ENCODE measurements at places on chromosomes 16 and 17. TPM values are rescaled to one million over a fixed set of nuclear protein-coding genes. Genes with fewer than 3 reads are reported as not detected.

DNA sequence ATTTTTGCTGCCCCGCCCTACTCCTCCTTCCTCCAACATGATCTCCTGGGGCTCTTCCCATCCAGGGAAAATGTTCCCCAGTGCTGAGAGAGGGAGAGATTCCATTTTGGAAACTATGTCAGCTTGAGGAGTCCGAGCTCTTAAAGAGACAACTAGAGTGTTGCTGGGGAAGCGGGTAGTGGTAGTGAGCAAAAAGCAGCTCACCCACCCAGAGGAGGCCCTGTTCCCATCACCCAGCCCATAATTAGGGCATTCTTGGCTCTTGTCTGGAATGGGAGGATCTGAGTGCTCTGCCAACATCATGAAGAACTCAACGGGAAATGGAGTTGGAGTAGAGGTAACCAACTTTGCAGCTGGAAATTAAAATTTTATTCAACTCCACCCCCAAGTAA, 9.1 kb upstream of the MSL1 start:
- DNase-seq, result no peak

DNA sequence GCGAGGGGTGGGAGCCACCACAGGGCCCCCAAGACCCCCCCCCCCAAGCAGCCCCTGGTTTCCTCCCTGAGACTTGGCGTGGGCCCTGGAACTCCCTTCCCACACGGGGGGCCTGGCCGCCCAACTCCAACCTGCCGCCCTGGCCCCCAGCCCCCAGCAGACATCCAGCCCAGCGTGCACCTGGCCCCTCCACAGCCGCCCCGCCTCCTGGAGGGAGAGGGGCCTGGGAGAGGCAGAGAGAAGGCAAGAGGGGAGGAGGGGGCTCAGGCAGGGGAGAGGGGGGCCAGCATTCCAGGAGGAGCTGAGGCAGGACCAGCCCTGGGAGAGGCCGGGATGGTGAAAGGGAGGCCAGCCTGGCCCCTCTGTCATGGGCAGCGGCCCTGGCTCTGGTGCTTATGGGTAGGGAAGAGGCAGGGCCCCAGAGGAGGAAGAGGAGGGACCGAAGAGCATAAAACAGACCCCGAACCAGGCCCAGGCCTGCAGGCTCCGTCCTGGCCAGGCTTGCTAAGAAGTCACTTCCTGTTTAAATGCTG, 16.7 kb downstream of the IL34 start:
- no peak for DNase-seq

DNA sequence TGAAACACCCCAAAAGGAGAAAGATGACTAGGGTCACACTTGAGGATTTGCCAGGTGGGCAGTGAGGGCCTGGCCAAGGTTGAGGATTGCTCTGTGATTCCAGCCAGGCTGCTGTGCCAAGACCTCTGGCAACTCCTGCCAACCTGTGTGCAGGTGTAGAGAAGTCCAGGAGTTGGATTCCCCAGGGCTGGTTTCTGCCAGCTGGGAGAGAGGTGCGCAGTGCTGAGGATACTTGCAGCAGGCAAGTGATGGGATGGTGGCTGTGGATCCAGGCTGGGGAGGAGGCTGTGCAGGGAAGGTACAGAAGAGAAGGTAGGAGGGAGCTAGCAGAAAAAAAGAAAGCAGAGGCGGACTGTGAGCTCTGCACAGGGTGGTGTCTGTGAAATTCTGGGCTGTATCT, 6.6 kb downstream of the RIPOR1 start:
- DNase-seq, result no peak

- DNase-seq, result no peak
Observed at GRCh38 chr16:28308794-28309584, 16.7 kb downstream of the SBK1 start.

- no peak for DNase-seq
Observed at GRCh38 chr16:72399811-72400210, 227.9 kb upstream of the PMFBP1 start.

DNA sequence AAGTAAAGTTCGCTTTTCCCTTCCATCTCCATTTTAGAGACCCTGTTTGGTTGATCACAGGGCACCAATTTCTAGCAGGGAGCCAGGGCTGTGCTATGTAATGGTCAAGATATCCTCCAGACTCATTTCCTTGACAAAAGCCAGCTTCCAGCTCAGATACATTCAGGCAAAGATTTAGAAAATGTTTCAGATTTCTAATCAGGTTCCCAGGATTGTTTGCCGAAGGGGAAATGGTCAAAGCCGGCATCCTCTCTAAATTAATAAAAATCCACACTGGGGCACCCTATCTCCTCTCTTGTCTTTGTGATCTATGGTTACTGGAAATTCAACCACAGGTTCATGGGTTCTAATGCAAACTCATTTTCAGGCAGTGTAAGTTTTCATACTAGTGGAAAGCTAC, 686.8 kb upstream of the KIF2B start:
- DNase-seq, result no peak

DNA sequence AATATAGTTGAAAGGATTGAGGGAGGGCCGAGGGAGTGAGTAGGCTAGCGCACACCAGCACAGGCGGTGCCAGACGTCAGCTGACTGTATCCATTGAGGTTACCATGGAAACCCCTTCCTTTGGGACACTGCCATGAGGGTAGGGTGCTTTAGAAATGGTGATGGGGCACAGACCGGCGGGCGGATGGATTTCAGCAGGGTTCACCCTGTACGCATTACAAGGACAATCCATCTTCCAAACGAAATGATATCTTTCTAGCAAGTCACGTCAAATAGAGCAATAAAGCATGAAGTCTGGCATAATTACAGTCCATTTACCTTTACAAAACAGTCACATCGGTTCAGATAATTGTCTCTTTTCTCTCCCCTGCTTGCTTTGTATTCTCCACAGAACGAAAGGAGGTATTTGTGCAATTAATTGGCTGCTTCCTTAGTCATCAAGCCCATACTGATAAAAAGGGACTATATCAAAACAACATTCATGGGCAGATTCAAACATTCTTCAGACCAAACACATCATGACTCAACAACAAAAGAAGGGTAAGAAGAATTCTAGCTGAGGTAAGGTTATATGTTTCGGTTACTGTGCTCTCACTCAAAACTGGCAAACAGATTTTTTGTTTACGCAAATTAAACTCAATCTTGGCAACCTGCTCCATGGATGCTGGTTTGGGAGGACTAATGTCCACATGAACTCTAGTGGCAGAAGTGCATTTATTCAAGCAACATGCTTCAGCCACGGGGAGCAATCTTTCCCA, 140.6 kb downstream of the CDK5R1 start:
- peak; percentile 62 for DNase-seq

DNA sequence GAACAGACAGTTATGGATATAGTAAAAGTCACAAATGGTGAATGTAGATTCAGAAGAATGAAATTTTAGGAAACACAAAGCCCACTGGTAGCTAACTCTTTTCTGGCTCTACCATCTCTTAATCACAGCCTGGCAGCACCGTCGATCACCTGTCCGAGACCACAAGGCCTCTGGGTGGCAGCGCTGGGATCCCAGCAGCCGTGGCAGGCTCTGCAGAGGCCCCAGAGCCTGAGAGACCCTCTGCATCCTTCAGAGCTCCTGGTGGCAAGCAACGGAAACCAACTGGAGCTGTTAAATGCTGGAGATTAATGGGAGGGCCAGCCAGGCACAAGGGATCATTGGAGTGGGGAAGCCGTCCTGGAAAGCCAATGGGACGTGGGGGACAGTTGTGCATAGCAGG, 26.3 kb downstream of the LAT start:
- no peak for DNase-seq

- no peak for DNase-seq
Observed at GRCh38 chr17:82965371-82965770, 114.0 kb upstream of the METRNL start.

SLC9A5 gene
- total RNA-seq, result 1.3 TPM

HSD11B2 gene
- 0.30 TPM for total RNA-seq

APOH gene
- total RNA-seq, result not detected

TUFM gene
- 121 TPM for total RNA-seq

HID1 gene
- not detected for total RNA-seq

WNT9B gene
- total RNA-seq, result not detected

All from M059J (cell line).